ENCODE measurements at places on chromosomes 5 and 9.

DNA sequence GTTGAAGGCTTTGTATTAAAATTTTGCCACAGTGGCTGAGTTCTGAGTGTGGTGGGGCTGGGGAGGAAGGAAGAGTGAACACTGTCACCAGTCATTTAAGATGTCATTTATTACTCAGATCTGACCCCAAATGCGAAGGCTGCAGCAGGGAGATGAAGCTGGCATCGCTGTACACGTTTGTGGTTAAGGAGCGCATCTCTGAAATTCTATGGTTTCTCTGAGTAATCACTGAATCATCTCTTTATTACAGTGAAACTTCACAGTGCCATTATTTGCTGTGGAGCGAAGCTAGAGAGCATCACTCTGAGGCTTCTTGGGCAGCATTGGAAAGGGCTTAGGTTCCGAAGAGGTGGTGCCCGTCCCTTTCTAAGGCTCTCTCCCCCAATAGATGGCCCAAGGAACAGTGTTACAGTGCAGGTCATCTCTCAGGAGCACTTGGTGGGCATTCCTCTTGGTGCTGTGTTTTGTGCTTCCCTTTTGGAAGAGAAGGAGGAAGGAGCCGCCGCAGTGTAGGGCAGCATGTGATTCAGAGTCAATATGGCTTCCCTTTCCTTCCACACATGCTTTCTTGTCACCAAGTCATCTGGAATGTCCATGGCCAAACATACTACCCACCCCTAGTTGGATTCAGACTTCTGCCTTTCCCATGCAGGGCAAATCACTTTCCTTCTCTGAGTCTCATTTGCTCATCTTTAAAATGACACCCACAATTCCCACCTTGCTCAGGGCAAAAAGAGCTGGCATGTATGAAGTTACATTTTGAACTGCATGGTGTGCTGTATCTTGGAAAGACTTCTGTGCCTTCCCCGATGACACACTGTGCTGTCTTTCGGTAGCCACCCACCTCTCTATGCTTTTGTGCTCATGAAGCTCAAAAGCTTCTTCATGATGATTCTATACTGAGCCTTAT is 9.3 kb upstream of the TEX48 start:
- peak; percentile 91 for ATAC-seq

DNA sequence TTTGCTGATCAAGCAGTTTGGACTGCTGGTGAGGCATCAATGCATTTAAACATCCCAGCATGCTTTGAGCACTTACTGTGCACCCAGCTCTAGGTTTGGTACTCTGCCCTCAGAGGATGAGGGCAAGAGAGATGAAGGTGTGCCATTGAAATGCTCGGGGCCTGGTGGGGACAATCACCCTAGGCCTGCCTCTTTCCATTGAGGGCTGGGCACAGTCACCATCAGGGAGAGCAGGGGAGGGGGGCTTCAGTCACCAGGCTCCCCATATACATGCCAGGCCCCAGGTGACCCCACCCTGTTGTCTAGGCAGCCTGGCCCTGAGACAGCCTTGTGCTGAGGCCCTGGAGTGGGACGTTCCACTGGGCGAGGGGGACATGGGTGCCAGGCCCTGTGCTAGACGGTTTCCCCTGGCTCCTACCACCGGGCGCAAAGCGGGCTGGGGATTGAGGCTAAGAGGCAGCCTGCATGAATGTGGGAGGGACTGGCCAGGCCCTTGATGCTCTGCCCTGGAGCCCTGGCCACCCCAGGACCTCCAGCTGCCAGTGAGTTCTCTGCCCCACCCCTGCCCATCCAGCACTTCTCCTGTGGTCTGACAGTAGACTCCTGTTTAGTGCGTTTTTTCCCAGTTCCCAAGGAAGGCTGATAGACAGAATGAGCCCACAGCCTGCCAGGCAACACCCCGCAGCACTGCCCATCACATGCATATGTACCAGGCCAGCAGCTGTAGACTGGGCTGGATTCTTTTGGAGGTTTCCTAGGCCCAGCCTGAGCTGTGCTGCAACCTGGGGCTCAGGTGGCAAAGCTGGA is 18.9 kb downstream of the TCF7 start:
- no peak for ATAC-seq

DNA sequence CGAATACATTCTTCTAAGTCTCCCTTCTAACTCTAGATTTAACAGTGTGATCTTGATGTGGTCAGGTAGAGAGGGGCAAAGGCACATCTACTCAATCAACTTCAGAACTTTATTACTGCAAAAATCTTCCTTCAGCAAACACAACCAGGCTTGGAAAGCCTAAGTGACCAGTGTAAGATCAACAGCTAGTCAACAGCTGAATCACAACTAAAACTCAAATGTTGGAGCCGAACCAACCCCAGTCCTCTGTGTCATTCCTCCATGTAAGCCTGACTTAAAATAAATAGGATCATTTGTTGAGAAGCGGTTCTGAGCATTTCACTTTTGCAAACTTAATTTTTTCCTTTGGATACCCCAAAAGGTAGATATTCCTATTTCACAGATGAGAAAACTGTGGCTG is 352.7 kb downstream of the EBF1 start:
- ATAC-seq, result no peak

GRCh38 chr9:72800328-72800994 is 152.4 kb downstream of the ALDH1A1 start:
- ATAC-seq, result no peak

DNA sequence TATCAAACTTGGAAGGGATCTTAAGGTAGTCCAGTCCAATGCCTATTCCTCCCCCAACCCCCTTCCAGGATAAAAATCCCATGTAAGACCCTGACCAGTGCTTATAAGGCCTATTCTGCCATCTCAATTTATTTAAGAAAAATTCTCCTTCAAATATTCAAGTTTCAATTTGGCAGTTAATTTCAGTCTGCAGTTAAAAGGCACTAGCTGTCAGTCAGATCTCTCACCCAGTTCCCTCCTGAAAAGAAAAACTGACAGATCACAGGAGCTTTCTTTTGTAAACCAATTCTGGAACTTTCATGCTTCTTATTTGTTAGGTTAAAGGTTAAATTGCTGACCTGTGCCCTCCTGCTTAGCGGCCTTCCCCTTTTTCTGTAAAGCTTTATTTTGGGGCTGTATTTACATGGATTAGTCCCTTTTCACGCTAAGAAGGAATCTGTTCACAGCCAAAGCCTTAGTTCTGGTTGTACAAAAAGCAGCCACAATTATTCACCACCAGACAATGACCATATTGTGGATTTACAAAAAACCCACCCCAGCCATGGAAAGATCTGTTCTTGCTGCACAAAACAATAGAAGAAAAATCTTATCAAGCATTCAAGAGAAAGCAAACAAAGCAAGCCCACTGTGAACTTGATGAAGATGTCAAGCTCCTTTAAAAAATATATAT is 68.7 kb downstream of the DENND1A start:
- no peak for ATAC-seq

DNA sequence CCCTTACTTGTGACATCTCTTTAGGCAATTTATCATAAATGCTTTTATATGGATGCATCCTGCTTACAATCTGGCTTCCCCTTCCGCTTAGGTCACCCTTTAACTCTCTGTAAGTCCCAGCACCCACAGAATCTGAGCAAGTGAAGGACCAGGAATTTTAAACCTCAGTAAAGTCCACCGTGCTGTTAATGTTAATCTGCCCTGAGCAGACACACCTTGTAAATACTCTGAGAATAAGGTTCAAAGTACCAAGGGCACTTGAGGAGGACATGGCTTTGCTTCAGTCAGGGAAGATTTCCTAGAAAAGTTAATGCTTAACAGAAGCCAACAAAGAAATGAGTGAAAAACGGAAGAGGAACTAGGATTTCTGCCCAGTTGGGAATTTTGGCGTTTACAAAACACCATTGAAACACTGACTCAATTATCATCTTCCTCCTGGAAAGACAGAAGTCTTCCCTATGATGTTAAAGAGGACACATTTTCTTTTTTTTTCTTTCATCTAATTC is 26.4 kb upstream of the TTC39B start:
- ATAC-seq, result no peak

DNA sequence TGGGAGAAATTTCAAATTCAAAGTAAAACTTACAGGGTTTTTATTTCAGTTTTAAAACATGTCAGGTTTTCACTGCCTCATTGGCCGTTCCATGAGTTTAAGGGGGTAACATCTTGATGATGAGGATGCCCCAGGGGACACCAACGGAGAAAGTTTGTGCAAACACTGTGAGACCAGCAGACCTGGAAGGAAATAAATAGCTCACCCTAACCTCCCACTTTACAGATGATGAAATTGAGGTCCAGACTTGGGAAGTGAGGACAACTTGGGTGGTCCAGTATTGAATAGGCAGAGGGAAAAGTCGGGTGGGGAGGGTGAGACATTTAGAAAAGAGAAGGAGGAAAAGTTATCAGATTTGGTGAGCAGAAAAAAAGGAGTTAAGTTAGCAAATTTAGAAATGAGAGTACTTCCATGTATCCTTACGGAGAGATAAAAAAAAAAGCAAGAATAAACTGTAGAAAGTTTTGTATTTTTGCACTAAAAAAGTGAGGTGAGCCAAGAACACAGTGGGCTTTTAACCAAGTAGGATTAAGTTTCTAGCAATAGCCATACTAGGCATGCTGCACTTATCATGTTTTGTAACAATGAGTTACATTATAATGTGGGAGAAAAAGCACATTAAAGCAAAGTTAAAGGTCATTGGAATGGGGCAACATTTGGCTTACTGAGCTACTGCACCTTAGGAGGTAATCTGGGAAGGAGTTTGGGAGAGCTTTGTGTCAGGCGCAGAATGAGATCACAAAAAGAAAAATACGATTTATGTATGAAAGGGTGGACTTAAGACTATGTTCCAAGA is 125.1 kb downstream of the GAS1 start:
- ATAC-seq, result no peak

GRCh38 chr5:68950125-68950524 is 143.7 kb upstream of the SLC30A5 start:
- ATAC-seq, result peak; percentile 31

GRCh38 chr9:70477907-70478480 is 63.5 kb upstream of the KLF9 start:
- ATAC-seq, result no peak

DNA sequence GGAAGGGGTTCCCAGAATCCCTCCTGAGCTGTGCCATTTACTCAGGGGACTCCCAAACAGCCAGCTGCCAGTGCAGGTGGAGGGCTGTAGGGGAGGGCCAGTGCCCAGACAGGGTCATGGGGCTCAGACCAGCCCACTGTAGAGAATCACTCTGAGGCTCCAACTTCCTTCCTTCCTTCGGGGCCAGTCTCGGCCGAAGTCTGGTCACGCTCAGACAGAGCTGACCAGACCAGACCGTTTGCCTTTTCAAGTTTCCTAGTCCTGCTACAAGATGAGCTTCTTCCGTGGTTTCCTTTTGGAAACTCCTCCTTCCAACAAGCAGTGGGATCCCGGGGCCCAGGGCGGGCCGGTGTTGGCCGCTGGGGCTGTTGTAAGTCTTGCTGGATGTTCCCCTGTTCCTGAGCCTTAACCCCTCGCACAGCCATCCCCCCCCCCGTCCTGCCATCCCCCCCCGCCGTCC is 52.6 kb downstream of the SAR1B start:
- no peak for ATAC-seq

DNA sequence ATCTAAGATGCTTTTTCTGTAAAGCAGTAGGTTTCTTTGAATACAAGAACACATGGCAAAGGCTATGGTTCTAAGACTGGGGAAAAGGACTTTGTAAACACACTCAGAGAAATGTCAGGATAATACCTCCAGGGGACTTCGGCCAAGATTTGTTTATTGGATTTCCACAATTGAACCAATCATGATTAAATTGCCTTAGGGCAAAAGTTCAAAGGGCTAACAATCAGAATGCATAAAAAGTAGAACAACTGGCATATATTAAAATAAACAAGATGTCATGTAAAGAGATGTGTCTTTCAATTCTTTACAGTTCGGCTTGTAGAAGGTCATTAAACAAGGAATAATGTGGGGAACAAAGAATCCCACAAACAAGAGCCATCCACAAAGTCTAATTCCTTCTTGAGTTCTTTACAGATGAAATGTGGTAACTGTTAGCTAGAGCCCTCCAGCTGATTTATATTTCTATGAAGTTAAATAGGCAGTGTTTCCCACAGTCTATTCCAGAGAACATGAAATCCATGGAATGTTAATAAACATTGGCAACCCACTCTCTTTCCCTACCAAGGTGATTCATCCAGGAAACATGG is 565.5 kb downstream of the ZNF608 start:
- ATAC-seq, result peak; percentile 49

GRCh38 chr9:115594557-115594956 is 476.6 kb upstream of the TNC start:
- ATAC-seq, result no peak

DNA sequence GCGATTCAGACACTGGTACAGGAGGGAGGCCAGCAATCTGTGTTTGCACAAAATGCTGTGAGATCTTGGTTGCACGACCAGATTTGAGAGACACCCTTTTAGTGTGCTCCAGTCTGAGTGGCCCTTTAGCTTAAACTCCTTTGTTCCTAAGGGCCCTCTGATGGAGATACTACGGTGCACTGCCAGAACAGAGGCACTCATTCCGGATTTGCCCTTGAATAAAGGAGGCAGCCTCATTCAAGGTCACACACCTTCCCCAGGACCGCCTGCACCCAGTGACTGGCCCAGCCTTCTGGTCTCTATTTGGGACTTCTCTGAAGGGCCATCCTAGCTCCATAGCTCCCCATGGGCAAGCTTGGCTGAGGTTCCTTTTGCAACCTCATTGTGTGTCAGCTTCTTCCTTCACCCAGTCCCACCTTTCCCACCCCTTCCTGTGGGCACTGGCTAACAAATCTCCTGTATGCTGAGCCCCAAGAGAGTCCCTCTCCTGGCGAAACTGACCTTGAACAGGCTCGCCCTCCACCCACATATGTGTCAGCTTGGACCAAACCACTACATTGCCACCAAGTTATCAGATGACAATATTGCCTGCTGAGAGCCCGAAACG is 191.7 kb downstream of the GABBR2 start:
- ATAC-seq, result no peak

GRCh38 chr9:86168256-86168655 is 68.9 kb upstream of the GOLM1 start:
- ATAC-seq, result no peak

- no peak for ATAC-seq
These were observed 176.1 kb downstream of the ATPSCKMT start for GRCh38 chr5:10073441-10074104.

GRCh38 chr5:2255915-2256690 is 373.4 kb upstream of the IRX4 start:
- ATAC-seq, result no peak

GRCh38 chr5:5350101-5350500 is 72.4 kb upstream of the ICE1 start:
- no peak for ATAC-seq

- no peak for ATAC-seq
These were observed 48.6 kb downstream of the UGCG start for GRCh38 chr9:111945216-111945615.

DNA sequence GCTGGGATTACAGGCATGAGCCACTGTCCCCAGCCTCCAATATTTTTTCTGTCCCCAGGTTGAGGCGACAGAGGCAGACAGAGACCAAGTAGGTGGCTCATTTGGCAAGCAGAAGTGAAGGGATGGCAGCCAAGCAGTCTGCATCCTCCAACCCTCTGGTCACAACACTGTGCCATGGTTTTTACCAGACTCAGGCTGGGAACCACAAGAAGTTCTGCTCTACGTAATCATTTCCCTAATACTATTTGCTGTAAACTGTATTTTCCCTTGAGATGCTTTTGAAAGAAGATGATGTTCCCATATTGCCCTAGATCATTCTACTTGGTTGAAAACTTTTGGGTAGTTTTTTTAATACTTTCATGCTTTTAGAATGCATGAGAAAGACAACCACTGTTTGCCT is 40.5 kb downstream of the PTTG1 start:
- ATAC-seq, result no peak

Measured in SK-N-SH treated with all-trans-retinoic acid at 6 μM for 48 hours (cell line).